ENCODE measurements at places on chromosomes 5 and 9.
A peak's percentile ranks its signal among the peaks of the same experiment; 100 is the strongest.

DNA sequence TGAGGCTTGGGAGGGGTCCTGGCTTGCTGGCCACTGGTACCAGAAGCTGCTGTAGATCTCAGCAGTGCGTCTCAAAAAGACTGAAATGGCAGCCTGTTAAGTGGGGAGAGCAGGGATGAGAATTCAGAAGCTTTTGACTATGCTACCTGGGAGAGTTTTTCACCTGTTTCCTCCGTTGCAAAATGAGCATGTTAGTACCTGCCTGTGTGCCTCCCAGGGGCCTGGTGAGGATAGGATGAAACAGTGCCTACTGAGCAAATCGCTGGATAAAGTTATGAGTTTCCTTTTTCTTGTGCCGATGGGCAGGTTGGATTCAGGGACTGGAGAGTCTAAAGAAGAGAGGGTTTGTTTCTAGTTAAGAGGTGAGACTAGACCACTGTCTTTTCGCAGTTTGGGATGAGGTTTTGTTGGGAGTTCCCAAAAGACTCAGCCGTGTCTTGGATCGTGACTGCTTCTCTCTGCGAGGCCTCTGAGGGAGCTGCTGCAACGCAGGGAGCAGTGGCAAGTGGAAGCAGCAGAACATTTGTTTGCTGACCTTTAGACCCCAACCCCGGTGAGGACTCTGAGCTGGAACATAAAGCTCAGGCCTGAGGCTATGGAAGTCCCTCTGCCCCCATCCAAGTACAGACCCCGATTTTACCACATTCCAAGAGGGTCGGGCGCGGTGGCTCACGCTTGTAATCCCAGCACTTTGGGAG lies 1.4 kb downstream of the RALGPS1 start:
- no peak for DNase-seq

GRCh38 chr9:60545878-60546385 lies 368.3 kb upstream of the SPATA31A5 start:
- DNase-seq: no peak

GRCh38 chr5:113807427-113807991 lies 294.0 kb downstream of the YTHDC2 start:
- no peak for DNase-seq

GRCh38 chr9:127806871-127807270 lies 4.2 kb downstream of the FPGS start:
- DNase-seq: no peak

DNA sequence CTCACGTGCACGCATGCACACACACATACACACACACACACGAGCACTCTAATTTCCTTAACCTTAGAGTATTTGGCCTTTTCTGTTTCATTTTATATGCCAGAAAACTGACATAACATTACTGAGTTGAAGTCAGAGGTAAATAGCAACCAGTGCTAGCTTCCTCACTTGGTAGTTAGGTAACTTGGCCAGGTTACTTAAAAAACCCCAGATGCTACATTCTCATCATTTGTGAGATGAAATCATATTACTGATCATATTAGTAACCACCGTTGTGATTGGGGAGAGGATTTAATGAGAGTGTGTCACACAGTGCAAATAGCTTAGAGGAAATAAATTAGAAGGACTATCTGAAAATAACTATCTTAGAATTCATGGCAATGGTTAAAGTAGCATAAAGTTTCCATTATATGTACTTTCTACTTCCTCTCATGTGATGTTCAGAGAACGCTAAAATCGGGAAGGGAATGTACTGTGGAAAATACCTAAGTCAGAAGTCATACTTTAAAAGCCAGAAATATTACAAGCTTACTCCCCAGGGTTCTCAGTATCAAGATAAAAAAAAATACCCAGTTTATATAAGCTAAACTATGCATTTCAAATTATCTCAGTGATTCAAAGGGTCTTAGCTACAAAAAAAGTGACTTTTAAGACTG lies 120.5 kb downstream of the TUSC1 start:
- no peak for DNase-seq

DNA sequence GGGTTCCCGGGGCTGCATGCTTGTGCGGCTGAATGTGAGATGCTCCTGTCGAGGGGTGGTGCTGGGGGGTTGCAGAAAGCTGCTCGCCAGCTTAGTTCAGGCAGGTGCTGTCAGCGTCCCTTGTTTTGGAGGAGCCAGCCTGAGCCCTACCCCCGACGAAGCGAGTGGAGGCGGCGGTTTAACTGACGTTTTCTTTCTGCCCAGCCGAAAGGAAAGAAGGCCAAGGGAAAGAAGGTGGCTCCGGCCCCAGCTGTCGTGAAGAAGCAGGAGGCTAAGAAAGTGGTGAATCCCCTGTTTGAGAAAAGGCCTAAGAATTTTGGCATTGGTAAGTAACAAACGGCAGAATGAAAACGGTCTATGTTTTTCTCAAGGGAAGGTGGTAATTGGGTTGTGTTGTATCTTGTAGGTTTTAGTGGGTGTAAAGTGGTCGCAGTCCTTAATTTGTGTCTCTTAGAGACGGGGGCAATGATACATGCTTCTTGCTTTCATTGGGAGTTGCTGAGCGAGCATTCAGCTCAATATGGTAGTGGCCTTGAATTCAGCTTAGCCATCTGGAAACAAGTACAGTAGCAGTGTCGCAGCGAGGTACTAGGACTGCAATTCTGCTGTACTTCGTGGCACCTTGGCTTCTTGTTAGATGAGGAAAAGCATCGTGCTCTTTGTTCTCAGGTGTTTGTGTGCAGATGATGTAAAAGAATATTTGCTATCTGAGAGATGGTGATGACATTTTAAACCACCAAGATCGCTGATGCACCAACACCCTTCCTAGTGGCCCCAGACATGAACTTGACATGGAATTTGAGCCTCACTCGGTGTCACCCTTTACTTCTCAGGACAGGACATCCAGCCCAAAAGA lies 928 bp downstream of the RPL7A start:
- no peak for DNase-seq

- DNase-seq: no peak
Measured at GRCh38 chr9:130112538-130113151, 58.9 kb downstream of the GPR107 start.

GRCh38 chr5:149216496-149216895 lies 55.2 kb upstream of the AFAP1L1 start:
- DNase-seq: no peak

DNA sequence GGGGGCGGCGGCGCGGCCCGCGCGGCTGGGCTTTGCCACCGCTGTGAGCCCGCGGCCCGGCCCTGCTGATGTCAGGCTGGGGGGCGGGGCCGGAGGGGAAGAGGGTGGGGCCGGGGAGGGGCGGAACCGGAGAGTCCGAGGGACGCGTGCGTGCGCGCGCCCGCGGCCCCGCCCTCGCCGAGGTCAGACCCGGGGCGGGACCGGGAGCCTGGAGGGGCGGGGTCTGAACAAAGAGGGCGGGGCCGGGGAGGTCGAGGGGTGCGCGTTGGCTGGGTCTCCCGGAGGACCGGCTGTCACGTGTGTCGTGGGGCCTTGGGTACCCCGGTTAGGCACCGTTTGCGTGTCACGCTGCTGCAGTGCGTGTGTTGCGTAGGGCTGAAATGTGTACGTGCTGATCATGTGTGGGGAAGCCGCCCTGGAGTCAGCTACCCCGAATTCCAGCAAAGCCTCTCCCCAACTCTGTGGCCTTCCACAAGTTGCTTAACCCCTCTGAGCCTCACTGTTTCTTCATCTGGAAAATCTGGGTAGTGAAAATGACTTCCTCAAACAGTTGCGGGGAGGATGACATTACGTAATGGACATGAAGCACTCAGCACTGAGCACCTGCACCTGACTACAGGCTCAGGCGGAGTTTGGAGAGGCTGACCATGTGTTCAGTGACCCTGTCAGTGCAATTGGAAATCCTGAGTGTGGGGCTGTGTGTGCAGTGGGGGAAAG lies at the start of gene RALGDS:
Gene RALGDS, minus strand, starts transcription at position 43 of the 717 bp plus-strand sequence. CDS start 86 bp downstream, outside the sequence.
- peak; percentile 83 for DNase-seq

GRCh38 chr9:34493972-34494535 lies 28.7 kb downstream of the ENHO start:
- no peak for DNase-seq

DNA sequence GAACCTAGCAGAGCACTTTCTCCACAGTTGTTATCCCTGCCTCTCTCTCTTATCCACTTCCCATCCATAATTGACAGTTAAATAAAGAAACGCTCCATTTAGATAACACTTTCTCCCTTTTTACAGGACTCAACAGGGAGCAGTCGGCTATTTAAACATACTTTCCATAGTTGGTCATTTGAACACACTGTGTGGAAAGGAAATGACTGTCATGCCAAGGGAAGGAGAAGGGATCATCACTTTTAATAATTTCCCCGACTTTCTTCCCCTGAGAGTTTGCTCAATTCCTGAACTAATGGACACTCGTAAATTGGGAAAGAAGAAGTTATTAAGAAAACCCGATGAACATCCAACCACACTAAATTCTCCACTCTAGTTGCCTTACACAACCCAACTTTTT lies 400.8 kb upstream of the PTGER4 start:
- no peak for DNase-seq

DNA sequence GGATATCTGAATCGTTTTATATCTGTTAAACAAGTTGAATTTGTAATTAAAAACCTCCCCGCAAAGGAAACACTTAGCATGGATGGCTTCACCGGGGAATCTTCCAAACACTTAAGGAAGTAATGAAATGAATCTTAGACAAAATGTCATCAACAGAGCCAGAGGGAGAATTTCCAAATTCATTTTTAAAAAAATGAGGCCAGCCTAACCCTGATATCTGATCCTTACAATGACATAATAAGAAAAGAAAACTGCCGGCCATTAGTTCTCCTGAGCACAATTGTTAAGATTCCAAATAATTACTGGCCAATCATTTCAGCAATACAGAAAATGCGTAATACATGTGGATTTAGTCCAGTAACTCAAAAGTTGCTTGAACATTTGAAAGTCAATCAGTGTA lies 6.1 kb upstream of the KIF12 start:
- DNase-seq: no peak

DNA sequence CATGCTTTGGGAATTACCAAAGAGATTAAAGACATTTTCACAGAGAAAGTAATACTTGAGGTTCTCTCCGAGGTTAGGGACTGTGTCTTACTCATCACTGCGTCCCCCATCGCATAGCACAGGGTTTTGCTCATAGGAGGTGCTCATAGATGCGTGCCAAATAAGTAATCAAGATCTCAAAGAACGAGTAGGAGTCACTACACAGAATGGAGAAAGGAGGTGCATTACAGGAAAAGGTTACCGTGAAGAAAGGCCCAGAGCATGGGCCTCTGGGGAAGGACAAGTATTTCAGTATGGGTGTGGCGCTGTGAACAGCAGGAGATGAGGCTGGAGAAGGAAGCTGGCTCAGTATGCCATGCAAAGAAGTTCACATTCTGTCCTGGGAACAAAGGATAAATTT lies 182.4 kb downstream of the ACTL7B start:
- no peak for DNase-seq

DNA sequence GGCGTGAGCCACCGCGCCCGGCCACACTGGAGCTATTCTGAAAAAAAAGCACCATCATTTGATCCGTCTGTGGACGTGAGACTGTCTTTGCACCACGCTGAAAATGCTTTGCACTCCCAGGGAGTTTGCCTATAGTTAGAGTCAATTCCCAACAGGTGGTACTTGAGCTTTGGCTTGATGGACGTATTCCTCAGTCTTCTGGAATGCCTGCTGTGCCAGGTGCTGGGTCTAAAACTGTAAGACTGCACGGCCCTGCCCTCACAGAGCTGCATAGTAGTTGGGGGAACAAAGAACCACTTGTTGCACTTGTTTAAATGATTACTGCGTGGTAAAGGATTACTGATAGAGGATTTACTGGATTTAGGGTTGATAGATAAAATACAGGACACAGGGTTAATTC lies 3.4 kb upstream of the CCNO start:
- no peak for DNase-seq

- no peak for DNase-seq
Measured at GRCh38 chr5:66207800-66208561, 63.9 kb downstream of the SREK1 start.

GRCh38 chr5:88555674-88556073 lies 287.0 kb upstream of the TMEM161B start:
- no peak for DNase-seq

GRCh38 chr5:159104051-159104651 lies 4.4 kb upstream of the EBF1 start:
- no peak for DNase-seq

DNA sequence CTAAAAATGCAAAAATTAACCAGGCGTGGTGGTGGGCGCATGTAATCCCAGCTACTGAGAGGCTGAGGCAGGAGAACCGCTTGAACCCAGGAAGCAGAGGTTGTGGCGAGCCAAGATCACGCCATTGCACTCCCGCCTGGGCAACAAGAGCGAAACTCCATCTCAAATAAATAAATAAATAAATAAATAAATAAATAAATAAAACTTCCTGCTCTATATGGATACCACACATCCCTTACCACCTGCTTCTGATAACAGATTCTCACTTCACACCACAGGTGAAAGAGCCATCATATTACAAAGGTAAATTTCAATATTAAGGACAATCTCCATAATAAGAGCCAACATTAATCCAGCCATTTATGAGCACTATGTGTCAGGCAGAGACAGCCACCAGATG lies 9.4 kb upstream of the PWWP2A start:
- DNase-seq: no peak

DNA sequence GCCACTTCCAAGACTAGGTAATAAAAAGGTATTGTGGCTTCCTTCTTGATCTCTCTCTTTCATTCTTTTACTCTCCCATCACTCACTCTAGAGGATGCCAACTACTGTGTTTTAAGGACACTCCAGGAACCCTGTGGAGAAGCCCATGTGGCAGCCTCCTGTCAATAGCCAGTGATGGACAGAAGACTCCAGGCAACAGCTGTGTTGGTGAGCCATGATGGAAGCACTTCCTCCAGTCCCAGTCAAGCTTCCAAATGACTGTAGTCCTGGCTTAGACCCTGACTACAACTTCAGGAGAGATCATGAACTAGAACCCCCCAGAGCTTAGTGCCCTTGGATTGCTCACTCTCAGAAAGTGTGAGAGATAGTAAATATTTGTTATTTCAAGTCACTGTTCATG lies 123.9 kb downstream of the PPP2R2B start:
- no peak for DNase-seq

DNA sequence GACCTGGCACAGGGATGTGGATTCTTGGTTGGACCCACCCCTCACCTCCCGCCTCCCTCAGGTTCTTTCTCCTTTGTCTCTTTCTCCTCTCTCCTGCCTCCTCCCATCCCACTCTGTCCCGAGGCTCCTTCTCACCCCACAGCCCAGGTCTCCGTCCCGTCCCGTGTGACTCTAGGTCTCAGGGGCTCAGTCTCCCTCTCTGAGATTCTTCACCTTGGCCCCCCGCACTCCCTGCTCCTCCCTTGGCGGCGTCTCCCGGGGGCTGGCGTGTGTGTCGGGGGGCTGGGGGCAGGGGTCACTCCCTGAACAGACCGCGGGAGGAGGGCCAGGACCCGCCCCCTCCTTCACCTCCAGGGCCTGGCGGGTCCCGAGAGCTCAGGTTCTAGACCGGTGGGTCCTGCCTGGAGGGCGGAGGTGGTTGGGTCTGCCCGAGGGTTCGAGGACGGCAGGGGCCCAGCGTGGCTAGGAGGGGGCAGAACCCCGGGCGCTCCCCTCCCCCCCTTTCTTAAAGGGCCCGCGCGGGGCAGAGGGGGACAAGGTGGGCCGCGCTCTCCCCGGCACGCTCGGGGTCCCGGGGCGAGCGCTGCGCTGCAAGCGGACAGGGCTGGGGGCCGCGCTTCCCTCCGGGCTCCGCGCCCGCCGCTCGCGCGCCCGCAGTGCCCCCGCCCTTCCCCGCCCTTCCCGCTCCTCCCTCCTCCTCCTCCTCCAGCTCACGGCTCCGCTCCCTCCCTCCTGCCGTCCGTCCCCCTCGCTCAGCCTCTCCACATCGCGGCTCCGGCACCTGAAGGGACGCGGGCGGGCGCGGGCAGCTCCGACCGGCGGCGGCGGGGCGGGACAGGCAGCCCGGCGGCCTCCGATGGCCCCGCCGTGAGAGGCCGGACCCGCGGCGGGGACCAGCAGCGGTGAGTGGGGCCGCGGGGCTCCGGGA lies at the start of gene PSD2:
Gene PSD2, plus strand, starts transcription at position 735 of the 928 bp plus-strand sequence. CDS start 13,633 bp downstream, outside the sequence.
- DNase-seq: peak; percentile 15

All from activated T-cell treated with anti-CD3 and anti-CD28 coated beads for 24 hours (primary cell).